ENCODE measurements at places on chromosomes 2 and 18.

DNA sequence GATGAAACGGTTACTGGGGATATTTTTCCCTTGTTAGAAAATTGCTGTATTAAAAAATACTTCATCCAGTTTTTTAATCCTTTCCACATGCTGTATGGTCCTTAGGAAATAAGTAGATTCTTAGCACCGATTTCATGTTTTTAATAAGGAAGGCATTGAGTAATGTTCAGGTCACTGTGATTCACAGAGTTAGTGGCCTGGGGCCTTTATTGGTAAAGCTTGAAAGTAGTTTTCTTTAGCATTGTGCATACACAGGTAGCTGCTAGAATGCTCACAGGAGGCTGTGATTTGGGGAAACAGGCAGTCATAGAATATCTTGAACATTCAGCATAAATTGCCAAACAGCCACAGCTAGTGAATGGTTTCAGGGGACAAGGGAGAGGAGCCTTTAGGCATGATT lies 79.8 kb downstream of the XRCC5 start:
- no peak for DNase-seq

DNA sequence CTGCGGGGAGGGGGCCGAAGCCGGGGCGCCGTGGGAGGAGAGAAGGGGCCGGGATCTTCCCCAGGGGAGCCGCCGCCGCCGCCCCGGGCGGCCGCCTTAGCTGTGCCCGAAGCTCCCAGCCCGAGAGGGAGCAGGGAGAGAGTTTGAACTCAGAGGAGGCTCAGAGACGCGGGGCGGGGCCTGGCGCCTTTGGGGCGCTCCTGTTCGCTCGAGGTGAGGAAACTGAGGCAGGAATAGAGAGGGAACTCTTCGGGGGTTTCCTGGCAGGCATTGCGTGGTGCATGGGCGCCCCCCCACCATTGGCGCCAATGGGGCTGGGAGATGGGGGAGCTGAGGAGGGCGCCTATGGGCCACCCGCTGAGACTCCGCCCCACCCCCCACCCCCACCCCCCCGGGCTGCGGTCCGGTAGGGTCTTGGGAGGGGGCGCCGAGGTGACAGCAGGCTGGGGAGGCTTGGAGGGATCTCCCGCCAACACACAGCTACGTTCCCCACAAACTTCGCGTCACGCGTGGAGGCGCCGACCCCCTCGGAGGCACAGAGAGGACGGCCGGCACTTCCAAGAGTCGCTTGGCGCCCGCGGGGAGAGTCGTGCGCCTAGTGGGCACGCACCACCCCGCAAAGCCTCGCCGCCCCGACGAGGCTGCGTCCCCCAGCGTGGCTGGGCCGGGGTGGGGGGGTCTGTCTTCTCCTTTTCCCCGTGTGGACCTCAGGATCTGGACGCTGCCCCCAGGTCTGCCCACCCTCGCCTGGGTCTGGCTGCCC lies 680 bp downstream of the CTDSP1 start:
- peak; percentile 44 for DNase-seq

GRCh38 chr2:12325806-12326205 lies 390.9 kb upstream of the TRIB2 start:
- DNase-seq: no peak

- DNase-seq: no peak
These were observed at the start of gene ECEL1 for GRCh38 chr2:232487385-232488096. TSS of gene ECEL1 (minus strand) at chr2:232487834. CDS start at chr2:232486653, 1,181 bp downstream.

DNA sequence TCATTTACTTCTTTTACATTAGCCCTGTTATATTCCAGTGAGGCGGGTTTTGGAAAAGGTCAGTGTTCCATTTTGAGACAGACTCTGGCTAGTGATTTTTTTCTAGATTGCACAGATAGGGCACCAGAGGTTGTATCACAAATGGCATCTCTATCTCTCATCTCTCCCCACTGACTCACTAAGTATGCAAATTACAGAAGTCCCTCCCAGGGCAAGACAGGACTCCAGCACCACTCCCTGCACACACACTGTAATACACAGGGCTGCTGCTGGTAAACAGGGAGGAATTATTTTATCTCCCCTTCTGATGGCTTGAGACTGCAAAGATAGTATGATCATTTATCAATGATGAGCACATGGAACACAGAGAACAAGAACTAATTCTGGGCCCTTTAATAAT lies 46.2 kb downstream of the AKAIN1 start:
- DNase-seq: no peak

DNA sequence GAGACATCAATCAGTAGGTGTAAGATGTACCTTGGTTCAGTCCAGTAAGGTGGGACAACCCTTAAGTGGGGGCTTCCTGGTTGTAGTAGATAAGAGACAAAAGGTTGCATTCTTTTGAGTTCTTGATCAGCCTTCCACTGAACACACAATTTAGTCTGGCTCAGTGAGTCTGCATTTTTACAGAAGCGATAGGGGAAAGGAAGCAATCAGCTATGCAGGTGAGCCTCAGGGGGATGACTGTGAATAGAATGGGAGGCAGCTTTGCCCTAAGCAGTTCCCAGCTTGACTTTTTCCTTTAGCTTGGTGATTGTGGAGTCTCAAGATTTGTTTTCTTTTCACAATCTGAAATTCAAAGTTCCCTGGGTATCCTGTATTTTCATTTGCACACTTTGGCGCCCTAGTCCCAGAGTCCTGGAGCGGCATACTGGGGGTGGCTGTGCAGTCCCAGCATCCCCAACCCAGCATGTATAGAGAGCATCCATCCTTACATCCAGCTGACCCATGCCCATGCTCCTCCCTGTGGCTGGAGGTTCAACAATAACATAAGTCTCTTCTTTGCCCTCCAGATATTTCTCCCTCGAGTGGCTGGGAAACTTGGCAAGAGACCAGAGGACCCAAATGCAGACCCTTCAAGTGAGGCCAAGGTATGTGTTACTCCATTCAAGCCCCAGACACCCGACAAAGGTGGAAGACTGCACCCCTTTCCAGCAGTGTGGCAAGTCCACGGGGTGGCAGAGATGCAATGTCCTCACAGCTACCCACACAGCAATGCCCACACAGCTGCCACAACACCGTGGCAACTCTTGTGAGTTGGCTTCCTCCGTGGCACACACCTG lies 20.1 kb upstream of the PRLH start:
- no peak for DNase-seq

Data from activated naive CD8-positive, alpha-beta T cell treated with anti-CD3 and anti-CD28 coated beads, Interleukin-2, amount 50 U/mL, for 24 hours (primary cell).